ENCODE measurements at places on chromosomes 5 and 9. TPM values are rescaled to one million over a fixed set of nuclear protein-coding genes. Genes with fewer than 3 reads are reported as not detected.

The LRRC70 gene
- total RNA-seq = 0.17 TPM

The PCDHB3 gene
- 3.4 TPM for total RNA-seq

- H3K27me3 ChIP-seq = no peaks in the 10 kb centered on the region
- no peak for DNase-seq
- no peak overlapping the region for H3K27ac ChIP-seq
- no peaks in the 10 kb centered on the region for H3K4me1 ChIP-seq
- no peak overlapping the region for H3K4me3 ChIP-seq
Measured at GRCh38 chr5:133932441-133933168, 35.8 kb downstream of the C5orf15 start.

The BSPRY gene
- total RNA-seq = 5.5 TPM

- H3K4me1 ChIP-seq = no peaks in the 10 kb centered on the region
- no peak for DNase-seq
- no peaks in the 10 kb centered on the region for H3K27me3 ChIP-seq
Measured at GRCh38 chr9:81002242-81002641, 687.1 kb downstream of the TLE1 start.

GRCh38 chr5:9015937-9016270, 530.0 kb downstream of the SEMA5A start:
- no peak for DNase-seq
- no peaks in the 10 kb centered on the region for H3K4me1 ChIP-seq
- H3K27ac ChIP-seq = no peak overlapping the region
- H3K27me3 ChIP-seq = no peaks in the 10 kb centered on the region
- no peak overlapping the region for H3K4me3 ChIP-seq

GRCh38 chr5:150611026-150611425, 29.4 kb upstream of the SYNPO start:
- no peak for DNase-seq
- no peak overlapping the region for H3K4me3 ChIP-seq
- H3K36me3 ChIP-seq = no peaks in the 10 kb centered on the region
- peaks cover 3% of the 10 kb centered on the region for H3K4me1 ChIP-seq
- H3K27me3 ChIP-seq = no peaks in the 10 kb centered on the region
- no peak overlapping the region for H3K27ac ChIP-seq

Data from H1 (cell line).